ENCODE measurements at places on chromosomes 4 and X. TPM values are rescaled to one million over a fixed set of nuclear protein-coding genes. Genes with fewer than 3 reads are reported as not detected.

DNA sequence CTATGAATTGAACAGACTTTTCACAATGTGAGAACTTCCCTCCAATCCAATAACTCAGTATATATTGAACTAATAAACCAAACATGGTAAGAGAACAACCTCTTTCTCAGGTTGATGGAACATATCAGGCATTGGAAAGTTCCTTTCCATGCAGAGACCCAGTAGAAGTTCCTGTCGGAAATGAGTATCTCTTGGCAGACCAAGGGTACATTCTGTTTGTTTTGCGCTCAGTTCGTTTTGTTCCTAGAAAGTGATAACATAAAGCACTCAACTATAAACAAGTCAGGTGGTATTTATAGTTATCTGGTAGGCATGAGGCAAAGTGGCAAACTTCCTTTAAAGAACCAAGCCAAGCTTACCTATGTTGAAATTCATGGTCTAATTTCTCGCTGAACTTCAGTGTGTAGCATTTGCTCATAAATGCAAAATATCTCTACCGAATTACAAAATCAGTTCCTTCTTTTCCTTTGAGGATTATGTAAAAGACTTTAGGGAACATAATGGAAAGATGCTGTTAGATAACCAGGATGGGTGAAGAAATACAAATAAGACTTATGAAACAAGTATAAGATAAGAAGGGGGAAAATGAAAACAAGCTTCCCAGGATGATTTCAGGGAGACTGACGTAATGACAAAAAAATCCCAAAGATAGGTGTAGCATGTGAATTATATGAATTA lies 120.3 kb downstream of the ARHGAP24 start:
- H3K36me3 ChIP-seq, result no peaks in the 10 kb centered on the region
- no peaks in the 10 kb centered on the region for H3K4me1 ChIP-seq
- no peak for DNase-seq
- no peak overlapping the region for H3K4me3 ChIP-seq

GRCh38 chr4:112854420-112854819 lies 195.0 kb upstream of the ANK2 start:
- H3K36me3 ChIP-seq, result no peaks in the 10 kb centered on the region
- H3K4me1 ChIP-seq, result no peaks in the 10 kb centered on the region
- no peak overlapping the region for H3K27ac ChIP-seq
- no peak for DNase-seq

DNA sequence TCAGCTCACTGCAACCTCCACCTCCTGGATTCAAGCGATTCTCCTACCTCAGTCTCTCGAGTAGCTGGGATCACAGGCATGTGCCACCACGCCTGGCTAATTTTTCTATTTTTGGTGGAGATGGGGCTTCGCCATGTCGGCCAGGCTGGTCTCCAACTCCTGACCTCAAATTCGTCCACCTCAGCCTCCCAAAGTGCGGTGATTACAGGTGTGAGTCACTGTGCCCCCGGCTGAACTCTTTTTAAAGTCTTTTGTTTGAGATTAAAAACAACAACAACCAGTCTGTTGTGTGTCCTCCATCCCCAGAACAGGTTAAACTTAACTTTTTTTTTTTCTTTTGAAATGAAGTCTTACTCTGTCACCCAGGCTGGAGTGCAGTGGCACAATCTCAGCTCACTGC lies 36.3 kb upstream of the RBPJ start:
- H3K36me3 ChIP-seq, result no peaks in the 10 kb centered on the region
- H3K4me3 ChIP-seq, result no peak overlapping the region
- no peak overlapping the region for H3K27ac ChIP-seq
- no peaks in the 10 kb centered on the region for H3K4me1 ChIP-seq

DNA sequence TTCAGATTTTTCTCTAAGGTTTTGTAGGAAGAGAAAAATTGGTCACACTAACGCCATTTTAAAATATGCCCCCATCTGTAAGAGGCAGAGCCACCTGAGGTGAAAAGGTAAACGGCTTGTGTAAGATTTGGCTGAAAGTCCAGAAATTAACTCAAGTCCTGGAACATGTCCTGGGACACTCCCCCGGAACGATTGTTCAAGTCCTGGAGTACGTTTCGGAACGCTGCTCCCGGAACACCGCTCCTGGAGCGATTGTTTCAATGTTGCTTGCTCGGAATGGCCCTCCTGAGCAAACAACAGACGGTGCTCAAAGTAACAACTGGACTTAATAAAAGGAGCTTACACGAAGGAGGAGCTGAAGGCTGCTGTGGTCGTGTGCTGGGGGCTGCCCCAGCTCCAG lies 796.5 kb upstream of the SLIT2 start:
- no peak overlapping the region for H3K4me3 ChIP-seq
- H3K27me3 ChIP-seq, result no peaks in the 10 kb centered on the region
- no peak for DNase-seq
- H3K36me3 ChIP-seq, result no peaks in the 10 kb centered on the region
- H3K4me1 ChIP-seq, result no peaks in the 10 kb centered on the region
- H3K27ac ChIP-seq, result no peak overlapping the region

DNA sequence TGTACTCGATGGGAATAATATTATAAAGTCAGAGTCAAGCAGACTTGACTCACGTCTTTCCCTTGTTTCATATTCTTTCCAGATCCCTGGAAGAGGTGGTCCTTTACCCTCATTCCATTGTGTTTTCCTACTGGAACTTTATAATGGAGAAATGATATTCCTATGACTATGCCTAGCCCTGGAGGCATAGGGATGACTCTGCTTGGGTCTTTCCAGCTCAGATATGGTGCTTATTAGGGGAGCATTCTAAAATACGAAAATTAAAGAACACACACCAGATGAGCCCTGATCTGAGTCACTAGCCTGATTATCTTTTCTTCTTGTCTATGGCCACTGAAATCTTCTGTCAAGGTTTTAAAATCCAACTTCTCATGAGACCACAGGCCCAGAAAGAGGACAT lies 231.4 kb downstream of the ANKRD50 start:
- no peak overlapping the region for H3K4me3 ChIP-seq
- H3K36me3 ChIP-seq, result no peaks in the 10 kb centered on the region
- no peaks in the 10 kb centered on the region for H3K27me3 ChIP-seq
- no peak for DNase-seq

DNA sequence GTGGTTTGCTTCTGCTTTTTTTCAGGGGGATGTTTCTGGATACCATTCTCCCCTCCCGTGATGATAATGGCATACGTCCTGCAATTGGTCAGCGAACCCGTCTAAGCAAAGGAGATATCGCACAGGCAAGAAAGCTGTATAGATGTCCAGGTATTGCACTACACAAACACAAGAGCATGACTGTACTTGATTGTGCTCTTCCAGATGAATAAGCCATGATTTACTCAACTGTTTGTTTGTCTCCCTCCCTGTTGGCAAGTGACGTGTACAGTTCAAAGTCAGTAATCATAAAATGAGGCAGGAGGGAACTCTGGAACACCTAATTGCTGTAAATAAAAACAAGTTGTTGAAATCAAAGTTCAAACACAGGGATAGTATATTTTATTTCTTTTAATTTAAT lies 141.4 kb downstream of the TLL1 start:
- H3K27me3 ChIP-seq, result no peaks in the 10 kb centered on the region
- no peak for DNase-seq
- no peak overlapping the region for H3K4me3 ChIP-seq
- H3K27ac ChIP-seq, result no peak overlapping the region
- no peaks in the 10 kb centered on the region for H3K4me1 ChIP-seq
- no peaks in the 10 kb centered on the region for H3K36me3 ChIP-seq

The SLC49A3 gene
- 11.5 TPM for total RNA-seq

Data from endothelial cell of umbilical vein (primary cell).